ENCODE measurements at places on chromosomes 3 and 15.

DNA sequence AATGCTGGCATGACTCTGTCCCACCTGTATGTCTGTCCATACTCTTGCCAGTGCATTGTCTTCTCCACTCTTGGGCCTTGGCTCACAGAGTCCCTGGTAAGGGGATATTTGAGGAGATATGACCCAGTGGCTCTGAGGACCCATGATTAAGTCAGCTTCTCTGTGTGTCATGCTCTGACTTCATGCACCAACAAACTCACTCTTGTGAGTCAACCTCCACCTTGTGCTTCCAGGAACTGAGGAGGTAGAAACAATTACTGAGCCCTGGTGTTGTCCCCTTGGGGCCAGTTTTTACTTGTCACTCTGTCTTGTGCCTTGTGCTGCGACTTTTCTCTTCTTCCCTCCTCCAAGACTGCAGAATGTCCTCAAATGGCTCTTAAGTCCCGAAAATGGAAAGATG is 127.1 kb downstream of the ABHD5 start:
- no peak for DNase-seq

GRCh38 chr3:49244581-49245205 is 32.3 kb downstream of the C3orf62 start:
- DNase-seq: no peak

GRCh38 chr15:98967096-98967495 is 40.5 kb downstream of the PGPEP1L start:
- DNase-seq: no peak

- DNase-seq: no peak
Measured at GRCh38 chr3:146154316-146154715, 6.7 kb downstream of the PLOD2 start.

- no peak for DNase-seq
Measured at GRCh38 chr15:73075160-73075859, 23.0 kb downstream of the NEO1 start.

DNA sequence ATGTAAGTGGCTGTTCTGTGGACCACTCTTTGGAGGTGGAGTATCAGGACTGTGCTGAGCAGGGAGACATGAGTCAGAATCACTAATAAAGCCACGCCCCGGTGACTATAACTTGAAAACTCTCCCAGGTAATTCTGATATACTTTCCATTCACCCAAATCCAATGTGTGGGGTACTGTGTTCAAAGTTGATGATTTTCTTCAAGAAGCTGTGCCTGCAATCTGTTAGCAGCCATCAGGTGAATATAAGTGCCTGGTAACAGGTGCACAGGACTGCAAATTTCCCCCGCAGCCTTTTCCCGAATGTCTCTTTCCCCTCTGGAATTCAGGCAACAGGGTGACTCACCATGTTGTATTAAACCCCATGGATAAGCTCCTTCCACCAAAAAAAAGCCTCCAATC is 17.0 kb downstream of the MAGI1 start:
- no peak for DNase-seq

DNA sequence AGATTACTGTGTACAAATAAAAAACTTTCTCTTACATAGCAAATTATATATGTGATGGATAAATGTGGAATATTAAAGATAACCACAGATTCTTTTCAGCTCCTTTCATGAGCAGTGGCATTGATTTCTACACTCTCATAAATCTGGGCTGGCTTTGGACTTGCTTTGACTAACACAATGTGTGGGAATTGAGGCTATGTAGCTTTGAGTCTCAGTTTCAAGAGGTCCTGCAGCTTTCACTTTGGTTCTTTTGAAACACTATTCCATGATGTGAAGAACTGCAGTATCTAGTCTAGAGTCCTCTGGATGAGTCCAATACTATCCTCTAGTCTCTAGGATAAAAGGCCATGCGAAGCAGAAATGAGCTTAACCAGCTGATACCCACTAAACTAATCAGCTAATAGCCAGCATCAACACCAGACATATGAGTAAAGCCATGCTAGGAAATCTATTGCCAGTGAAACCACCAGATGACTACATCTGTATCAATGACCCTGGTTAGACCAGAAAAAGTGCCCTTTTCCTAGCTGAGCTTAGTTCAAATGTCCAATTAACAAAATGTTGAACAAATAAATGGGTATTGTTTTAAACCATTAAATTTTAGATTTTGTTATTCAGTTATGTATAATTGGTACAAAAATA is 274.9 kb upstream of the ZPLD1 start:
- no peak for DNase-seq

GRCh38 chr3:182704926-182705325 is 88.4 kb upstream of the ATP11B start:
- no peak for DNase-seq

DNA sequence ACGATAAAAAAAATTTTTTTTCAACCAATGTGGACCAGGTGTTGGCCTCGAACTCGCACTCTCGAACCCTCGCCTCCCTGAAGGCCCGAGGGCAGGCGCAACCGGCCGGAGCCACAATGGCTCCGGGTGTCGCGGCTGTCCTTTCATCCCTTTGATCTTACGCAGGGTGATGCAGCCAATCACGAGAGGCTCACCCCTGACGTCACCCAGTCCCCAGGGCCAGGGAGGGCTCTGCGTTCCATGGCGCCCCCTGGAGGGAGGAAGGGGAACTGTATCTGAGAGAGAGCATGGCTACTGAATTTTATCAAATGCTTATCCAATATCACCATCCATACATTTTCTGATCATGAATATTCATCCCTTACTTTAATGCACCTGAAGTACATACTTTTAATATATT is 15.4 kb upstream of the GMNC start:
- no peak for DNase-seq

- no peak for DNase-seq
Measured at GRCh38 chr15:81843226-81843625, 202.6 kb downstream of the MEX3B start.

DNA sequence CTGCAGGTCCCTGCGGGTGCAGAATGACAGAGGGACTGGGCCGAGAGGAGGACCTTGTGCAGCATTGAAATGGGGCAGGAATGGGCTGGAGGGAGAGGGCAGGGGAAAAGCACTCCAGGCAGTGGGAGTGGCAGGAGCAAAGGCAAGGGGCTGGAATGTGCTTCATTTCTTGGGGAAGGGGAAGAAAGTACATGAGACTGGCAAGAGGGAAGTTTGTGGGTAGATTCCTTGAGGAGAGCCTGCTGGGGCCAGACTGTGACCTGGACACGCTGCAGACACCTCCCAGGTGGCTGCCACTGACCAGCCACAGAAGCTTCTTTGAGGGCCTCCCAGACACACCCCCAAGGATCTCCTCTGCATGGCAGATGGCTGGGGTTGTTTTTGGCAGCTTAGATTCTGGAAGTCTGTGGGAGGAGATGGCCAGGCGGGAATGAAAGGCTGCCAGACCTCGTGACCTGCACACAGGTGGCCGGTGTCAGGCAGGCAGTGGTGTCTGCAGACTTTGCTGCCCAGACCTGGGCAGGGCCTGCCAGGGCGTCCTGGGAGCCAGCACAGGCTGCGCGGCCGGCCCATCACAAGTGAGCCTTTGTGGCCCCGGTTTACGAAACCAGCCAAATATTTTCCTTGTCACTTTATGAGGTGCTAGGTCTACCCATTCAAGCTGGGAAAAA is 53.1 kb downstream of the SPSB4 start:
- DNase-seq: no peak

DNA sequence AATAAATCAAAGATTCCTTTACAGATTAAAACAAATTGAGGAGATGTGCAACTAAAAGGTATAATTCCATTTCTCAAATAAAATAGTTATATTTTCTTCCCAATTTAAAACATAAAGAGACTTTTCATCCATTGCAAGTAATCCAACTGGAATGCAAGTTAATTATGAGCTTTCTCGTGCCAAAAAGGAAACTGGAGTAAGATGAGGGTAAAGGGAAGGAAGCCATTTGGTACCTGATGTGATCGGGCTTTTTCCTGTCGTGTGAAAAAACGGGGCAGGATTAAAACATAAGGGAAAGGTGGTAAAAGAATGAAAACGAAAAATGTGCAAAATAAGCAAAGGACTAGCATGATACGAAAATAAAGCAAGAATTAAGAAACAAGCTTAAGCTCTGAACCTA is 41.8 kb upstream of the XXYLT1 start:
- no peak for DNase-seq

- no peak for DNase-seq
Measured at GRCh38 chr3:55654123-55654760, 167.1 kb upstream of the WNT5A start.

Measured in urinary bladder (tissue), 4 donors.